Stimulated activated CD8-positive, alpha-beta memory T cell treated with anti-CD3 and anti-CD28 coated beads, Interleukin-7, amount 100 ng/mL, for 1 hour (primary cell): ENCODE measurements at places on chromosomes 11 and 22.

- DNase-seq = no peak
These were observed 87.9 kb upstream of the SORL1-AS1 start for GRCh38 chr11:121540627-121541026.

GRCh38 chr11:60937144-60937527, 12.9 kb downstream of the TMEM132A start:
- DNase-seq = no peak

DNA sequence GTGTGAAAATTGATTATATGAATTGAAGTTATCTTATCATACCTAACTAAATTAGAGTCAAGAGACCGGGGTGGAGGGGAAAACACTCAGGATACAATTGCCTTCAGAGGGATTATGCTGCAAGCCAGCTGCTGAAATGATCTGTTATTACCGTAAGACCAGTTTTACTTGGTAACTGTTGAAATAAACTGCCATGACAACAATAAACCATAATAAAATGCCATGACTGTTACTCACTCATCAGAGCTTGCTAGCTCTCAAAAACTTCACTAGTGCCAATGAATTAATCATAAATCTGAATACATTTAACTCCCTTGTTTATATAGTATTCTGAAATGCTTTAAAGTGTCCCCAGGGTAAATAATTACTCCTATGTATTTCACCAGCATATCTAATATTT, 68.2 kb downstream of the CASP12 start:
- DNase-seq = no peak

DNA sequence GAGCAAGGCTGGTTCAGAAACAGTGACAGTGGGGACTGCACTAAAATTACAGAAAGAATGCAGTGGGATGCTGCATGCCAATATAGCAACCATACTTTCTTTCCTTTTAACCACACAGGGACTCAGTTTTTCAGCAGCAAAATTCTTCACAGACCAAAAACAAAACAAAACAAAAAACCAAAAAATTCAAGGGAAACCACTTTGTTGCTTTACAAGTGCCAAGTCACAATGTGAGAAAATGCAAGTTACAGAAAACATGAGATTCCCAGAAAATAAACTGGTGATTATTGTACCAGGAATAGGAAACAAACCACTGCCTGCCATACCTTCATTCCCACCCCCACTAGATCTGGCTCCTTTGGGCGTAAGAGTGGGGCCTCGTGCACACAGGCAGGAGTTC, 52.6 kb downstream of the TENM4 start:
- DNase-seq = no peak

GRCh38 chr11:111920908-111921307, 2.2 kb downstream of the C11orf52 start:
- no peak for DNase-seq

DNA sequence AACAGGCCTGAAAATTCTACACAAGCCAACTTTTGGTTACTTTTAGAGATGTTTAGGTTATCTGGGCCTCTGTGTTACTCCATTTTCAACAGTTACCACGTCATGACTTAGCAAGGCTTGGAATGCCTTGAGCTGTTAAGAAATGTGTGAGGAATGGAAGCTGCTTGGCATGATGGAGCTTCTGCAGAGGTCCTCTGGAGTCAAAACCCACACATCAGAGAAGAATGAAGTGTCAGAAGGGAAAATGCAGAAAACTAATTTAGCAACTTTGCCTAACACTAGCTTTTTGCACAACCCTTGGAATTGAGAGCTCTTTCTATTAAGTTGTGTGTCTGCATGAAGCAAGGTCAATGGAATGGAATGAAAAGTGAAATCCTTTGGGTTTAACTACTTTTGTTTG, 27.4 kb downstream of the FAT3 start:
- DNase-seq = no peak

- no peak for DNase-seq
These were observed 149.0 kb downstream of the SPON1 start for GRCh38 chr11:14111496-14111895.

- no peak for DNase-seq
These were observed 12.4 kb downstream of the OR51B6 start for GRCh38 chr11:5363679-5364078.

DNA sequence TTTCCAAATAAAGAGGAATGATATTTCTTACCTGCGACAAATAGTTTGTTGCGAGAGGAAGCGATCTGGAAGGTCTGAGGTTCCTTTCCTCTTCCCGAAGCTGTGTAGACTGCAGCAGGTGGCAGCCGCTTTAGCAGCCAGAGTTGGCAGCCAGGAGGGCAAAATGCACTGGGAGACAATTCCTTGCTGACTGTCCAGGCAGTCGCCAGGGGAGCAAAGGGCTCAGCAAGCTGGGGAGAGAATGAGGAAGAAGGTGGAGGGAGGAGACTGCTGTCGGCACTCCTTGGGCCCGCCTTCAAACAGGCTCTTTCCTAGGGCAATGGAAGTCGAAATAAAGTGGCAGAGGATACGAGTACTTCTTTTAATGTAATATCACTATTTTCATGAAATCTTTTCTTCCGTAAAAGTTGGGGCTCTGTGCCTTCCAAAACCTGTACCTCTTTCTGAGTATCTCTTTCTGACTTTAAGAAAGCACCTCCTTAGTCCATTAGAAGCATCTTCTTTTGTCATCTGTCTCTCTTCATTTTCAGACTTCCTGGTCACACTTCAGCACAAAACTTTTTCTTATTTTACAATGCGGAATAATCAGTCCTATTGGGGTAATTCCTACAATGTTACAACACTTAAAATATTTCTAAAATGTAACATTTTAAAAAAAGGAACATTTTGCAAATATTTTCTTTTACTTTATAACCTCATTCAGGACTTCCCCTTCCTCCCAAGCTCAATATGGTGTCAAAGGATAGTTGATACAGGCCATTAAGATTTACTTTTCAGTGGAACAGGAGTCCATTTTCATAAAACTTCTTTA, at the start of gene IL18:
Gene IL18 (minus strand): TSS at position 220 of the 811 bp plus-strand sequence. CDS start 9,041 bp downstream, outside the sequence.
- DNase-seq = no peak

GRCh38 chr11:134975866-134976376, 563.9 kb upstream of the B3GAT1 start:
- DNase-seq = no peak

DNA sequence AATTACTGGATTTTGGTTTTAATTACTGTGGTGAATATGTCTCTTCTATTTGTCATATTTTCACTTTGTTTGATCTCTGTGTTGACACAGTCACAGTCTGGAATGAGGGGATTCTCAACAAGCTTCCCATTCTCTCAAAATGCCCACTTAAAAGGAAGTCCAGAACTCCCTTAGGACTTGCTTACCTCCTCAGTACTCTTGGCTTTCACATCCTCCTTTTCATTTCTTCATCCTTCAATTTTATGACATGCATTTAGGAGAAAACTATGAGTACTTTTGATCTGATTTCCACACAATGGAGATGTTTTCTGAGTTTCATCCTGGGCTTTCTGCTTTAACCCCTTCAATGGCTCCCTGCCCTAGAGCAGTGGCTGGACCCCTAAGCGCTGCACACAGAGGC, 49.3 kb upstream of the FLI1 start:
- no peak for DNase-seq

- DNase-seq = no peak
These were observed 1.9 kb upstream of the NDUFV1 start for GRCh38 chr11:67604815-67605214.

DNA sequence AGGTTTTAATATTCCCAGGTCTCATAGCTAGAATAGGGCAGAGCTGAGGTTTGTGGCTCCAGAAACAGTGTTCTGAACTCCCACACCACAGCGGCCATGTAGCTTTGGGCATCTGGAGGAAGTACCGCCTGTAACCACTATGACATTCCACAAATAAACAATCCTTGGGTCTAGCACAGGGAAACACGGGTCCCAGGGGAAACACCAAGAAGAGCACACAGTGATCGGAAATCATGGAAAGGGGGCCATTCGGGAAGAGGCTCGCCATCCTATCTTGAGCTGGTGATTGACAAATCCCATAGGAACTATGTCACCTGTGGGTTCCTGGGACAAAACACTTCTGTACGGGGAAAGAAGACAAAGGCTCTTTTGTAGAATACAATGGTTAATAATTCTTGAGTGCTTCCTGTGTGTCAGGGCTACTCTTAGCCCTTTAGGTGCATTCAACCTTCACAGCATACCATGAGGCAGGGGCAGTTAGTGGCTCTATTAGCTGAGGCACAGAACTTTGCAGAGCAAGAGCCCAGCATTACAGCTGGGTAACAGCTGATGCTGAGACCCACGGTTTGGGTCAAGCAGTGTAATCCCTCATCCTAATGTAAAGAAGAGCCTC, 514.2 kb downstream of the NTM start:
- DNase-seq = no peak

DNA sequence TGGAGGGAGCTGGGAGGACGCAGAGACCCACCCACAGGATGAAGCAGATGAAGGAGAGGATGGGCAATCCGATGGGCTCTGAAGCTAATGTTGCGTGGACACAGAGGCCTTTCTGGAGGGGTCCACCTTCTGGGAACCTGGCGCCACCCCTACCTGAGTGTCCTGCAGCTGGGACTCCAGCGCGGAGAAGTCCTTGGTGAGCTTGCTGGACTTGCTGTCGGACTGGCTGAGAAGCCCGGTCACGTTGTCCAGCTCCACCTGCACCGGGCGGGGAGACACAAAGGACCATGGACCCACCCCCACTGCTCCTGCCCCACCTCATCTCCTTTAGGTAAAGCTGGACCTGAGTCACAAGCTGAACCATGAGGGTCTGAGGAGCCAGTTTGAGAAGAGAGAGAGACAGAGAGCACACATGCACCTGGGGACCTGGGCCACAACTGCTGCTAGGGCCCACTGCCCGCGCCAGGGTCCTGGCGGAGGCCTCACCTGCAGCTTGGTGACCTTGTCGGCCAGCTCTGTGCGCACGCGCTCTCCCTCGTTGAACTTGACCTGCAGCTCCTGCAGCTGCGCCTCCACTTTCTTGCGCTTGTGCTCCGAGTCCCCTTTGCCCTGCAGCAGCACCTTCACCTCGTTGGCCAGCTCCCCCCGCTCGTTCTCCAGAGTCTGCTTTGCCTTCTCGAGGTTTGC, 40.8 kb downstream of the APOL1 start:
- DNase-seq = no peak

GRCh38 chr11:73213196-73214143, 4.6 kb upstream of the P2RY2 start:
- DNase-seq = no peak

DNA sequence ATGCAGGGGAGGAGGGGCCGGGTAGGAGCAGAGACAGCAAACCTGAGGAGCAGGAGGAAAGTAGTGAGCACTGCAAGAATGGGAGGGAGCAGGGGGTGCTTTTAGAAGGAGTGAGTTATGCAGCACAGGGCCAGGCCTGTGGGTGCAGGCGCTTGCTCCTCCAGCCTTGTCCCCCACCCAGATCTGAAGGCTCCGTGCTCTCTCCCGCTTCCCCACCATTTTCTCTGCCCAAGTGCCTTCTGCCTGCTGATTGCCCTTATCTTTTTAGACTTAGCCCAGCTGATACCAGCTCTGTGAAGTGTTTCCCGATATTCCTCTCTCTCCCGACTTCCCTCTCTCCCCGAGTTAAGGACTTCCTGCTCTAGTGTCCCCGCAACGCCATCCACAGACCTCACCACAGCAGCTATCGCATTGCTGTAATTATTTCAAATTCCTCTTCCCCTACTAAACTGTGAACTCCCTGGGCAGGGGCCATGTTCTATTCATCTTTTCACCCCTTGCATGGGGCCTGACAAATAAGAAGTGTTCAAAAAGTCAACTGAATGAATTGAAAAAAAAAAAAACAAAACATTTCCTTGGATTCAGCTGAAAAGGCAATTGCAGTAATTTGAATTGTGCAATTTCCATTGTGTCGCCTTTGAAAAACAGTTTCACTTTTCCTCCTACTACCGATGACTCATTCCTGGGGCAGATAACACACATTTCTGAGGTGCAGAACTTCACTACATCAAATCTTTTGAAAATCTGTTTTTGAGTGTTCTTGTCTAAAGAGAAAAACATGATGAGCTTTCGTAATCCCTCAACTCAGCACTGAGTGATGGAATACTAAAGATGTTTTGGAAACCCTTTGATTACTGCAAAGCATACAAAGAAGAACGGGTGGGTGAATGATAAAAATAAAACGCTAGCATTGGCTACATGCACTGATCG, 69.7 kb upstream of the BMAL1 start:
- no peak for DNase-seq

GRCh38 chr11:116301141-116301540, 471.6 kb downstream of the BUD13 start:
- DNase-seq = no peak

- DNase-seq = no peak
These were observed 631 bp upstream of the SNX19 start for GRCh38 chr11:130916910-130917309.

GRCh38 chr11:83467837-83468236, 181.7 kb upstream of the CCDC90B start:
- no peak for DNase-seq

DNA sequence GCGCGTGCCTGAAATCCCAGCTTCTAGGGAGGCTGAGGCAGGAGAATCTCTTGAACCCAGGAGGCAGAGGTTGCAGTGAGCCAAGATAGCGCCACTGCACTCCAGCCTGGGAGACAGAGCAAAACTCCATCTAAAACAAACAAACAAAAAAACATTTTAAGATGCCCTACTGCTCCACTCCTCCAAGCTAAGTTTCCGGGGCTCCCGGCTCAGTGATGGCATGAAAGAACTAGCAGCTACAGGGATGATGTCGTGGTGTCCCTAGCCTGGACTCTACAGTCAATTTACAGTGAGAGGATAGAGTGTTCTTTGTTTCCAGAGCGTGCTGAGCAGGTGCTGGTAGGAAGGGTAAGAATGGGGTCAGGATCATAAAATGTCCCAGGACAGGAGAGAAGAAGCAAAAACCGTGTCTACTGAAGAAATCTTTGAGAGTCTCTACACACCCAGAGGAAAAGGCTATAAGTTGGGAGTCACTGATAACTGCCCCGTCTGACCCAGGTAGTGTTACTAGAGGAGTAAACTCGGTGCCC, 1.2 kb upstream of the ZBTB3 start:
- DNase-seq = no peak

DNA sequence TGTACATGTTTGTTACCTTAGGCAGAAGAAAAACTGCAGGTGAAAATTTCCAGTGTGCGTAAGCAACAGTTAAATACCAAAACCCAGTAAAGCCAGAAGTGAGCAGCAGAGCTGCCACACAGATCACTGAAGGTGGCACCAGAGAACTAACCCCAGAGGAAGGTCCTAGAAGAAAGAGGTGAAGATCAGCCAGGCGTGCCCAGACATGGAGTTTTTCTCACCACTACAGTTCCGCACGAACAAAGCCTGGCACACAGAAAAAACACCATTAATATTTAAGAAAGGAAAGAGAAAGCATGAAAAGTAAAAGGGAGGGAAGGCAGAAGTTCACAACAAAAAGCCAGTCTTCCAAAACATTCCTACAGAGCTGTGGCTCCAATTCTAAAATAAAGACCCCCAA, 60.7 kb downstream of the STK33 start:
- DNase-seq = no peak

GRCh38 chr11:12251666-12252560, 125.5 kb upstream of the PARVA start:
- no peak for DNase-seq

DNA sequence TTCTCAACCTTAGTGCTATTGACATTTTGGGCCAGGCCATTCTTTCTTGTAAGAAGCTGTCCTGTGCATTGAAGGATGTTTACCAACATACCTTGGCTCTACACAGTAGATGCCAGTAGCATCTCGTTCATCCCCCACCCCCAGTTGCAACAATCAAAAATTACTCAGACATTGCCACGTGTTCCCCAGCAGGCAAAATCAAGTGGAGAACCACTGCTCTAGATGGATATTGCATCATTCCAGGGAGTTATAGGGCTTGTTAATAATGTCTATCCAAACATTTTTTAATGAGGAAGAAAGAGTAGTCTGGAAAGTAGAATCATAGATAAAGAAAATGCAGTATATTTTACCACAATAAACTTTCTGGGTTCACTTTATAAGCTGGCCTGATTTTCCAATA, 64.1 kb downstream of the PRMT3 start:
- DNase-seq = no peak

- DNase-seq = no peak
These were observed 39.1 kb downstream of the MACROD1 start for GRCh38 chr11:64126796-64127195.
